Colonic mucosa (tissue), 4 donors: ENCODE measurements at places on chromosomes 4 and X. TPM values are rescaled to one million over a fixed set of nuclear protein-coding genes. Genes with fewer than 3 reads are reported as not detected.

Gene PRDM5
- 9.2 TPM for total RNA-seq

Gene SPIN2A
- 0.37 TPM for total RNA-seq

Gene OSTC
- 93.7 TPM for total RNA-seq

Gene DCAF8L1
- not detected for total RNA-seq

Gene HTR2C
- total RNA-seq, result not detected

Gene CABS1
- total RNA-seq, result not detected

Gene PDZD4
- 1.5 TPM for total RNA-seq

DNA sequence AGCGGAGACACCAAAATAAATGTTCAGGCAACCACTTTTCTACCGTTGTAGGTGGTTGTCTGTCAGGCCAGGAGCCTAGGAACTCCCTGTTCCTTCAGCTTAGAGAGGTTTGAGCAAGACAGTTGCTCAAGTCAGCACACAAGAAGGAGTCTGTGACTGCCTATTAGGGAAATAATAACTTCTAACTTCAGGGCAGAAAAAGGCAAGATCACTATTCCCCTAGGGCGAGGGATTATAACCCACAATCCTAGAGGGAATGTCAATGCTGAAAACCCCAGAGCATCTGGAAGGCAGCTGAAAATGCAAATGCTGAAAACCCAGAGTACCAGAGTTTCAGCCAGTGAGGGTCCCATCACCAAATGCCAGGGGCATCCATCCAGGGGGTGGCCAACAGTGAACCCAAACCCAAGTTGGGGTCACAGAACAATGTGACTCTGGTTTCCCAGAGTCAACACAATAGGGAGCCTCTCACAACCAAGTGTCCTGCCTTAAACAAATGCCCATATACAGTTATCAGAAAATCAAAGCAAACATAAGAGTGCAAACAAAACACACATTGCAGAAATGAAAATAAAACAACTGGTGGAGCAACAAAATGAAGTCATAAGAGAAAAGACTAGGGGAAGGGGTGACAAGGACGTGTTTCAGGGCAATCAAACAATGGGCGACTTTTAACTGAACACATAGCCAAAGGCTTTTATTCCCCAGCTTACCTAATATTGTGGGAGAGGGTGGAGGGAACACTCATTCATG is 27.6 kb downstream of the MORF4L2 start:
- no peak for DNase-seq

GRCh38 chr4:94856030-94856429 is 98.3 kb downstream of the BMPR1B start:
- no peak for DNase-seq

DNA sequence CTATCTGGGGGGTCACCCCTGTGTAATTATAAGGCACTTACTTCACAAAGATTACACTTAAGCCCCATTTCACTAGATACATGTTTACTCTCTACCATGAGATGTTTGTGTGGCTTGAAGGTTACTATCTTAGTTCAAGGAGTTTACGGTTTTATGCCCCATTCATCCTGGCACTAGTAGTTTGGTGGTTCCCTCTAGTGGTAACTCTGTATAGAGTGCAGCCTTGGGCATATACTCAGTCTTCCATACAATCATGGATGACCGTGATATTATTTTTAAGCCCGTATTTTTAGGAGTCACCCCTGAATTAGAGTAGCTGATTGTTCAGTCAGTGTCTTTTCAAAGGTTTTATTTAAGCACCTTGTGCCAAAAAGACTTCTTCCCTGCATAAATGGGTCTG is 109.9 kb upstream of the FAM47C start:
- DNase-seq, result no peak

DNA sequence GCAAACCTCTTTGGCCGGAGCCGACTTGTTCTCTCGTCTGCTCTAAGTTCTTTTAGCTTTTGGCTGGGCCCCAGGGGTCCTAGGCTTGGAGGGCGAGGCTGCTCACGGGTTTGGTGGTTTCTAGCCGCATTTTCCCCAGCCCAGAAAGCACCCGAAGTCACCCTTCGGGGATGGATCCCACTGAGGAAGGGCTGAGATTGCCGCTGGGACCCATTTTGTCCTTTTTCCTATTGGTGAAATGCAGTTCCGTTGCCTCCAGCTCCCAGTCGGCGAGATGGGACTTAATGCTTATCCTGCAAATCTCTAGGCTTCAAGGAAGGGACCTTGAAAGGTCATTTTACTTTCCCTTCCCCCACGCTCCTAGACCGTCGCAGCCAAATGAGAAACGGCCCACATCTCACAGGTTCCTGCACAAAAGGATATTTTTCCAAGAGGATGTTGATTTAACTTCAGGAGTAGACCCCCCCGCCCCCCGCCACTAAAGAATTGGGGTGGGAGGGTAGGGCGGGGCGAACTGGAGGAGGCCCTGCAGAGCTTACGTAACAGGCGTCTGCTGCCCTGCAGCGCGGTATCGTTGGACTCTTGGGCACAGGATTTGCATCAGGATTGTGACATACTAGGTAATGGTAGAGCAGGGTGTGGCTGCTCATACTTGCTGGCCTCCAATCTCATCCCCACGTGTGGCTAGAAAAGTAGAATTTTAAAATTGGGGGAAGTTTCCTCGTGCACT is 564 bp downstream of the PGK1 start:
- peak; percentile 69 for DNase-seq

DNA sequence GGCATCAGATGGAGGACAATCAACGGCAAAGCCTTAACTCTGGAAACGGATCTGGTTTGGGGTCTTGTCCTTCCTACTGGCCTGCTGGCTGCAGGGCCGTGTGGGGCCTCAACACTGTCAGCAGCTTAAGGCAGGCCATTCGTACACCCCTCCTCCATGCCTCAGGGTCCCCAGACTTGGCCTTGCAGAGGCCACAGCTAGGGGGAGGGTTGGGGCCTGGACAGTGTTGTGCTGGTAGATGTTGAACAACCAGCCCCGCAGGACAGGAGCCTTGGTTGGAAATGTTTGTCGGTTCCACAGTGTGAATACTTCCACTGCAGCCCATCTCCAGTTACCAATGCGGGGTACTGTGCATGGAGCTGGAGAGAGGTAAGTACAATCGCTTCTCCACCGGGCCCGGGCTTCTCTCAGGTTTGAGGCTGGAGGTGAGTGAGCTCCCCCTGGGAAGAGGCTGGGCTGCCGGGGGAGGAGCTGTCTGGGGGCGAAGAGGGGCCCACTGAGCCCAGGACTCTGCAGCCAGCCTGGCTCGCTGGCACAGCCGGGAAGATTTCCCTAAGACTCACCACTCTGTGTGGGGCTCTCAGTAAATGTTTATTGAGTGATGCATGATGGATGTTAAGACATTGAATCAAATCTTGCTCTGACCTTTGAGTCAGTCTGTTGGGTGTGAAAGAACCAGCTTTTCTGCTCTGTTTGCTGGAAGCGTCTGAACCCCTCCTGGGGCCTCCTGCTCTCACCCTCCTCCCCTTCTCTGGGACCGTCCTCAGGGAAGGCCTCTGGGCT is 19.7 kb upstream of the GPR78 start:
- DNase-seq, result no peak
